ENCODE measurements at places on chromosomes 1 and 21. TPM values are rescaled to one million over a fixed set of nuclear protein-coding genes. Genes with fewer than 3 reads are reported as not detected.

GRCh38 chr21:15057285-15057684, 7.5 kb downstream of the NRIP1 start:
- no peak for DNase-seq

- no peak for DNase-seq
These were observed 41.2 kb upstream of the TTC22 start for GRCh38 chr1:54842206-54842915.

GRCh38 chr1:204441558-204441957, 29.9 kb upstream of the PPP1R15B start:
- DNase-seq = no peak

DNA sequence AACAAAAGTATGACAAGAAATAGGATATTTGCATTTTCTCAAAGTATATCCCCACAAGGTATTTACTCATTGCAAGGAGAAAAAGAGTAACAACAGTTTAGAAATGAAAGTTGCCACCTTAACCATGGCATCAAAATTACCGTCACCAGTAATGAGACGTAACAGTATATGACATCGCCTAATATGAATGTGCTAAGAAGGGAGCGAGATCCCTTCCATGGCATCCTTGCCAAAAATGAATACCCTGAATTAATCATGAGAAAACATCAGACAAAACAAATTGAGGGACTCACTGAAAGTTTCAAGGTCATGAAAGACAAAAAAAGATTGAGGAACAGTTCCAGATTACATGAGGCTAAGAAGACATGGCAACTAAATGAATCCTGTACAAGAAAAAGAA, 78.9 kb upstream of the MROH9 start:
- DNase-seq = no peak

GRCh38 chr1:61808968-61809367, 66.7 kb downstream of the PATJ start:
- DNase-seq = no peak

The COL24A1 gene
- total RNA-seq = not detected

The ACTL8 gene
- not detected for total RNA-seq

DNA sequence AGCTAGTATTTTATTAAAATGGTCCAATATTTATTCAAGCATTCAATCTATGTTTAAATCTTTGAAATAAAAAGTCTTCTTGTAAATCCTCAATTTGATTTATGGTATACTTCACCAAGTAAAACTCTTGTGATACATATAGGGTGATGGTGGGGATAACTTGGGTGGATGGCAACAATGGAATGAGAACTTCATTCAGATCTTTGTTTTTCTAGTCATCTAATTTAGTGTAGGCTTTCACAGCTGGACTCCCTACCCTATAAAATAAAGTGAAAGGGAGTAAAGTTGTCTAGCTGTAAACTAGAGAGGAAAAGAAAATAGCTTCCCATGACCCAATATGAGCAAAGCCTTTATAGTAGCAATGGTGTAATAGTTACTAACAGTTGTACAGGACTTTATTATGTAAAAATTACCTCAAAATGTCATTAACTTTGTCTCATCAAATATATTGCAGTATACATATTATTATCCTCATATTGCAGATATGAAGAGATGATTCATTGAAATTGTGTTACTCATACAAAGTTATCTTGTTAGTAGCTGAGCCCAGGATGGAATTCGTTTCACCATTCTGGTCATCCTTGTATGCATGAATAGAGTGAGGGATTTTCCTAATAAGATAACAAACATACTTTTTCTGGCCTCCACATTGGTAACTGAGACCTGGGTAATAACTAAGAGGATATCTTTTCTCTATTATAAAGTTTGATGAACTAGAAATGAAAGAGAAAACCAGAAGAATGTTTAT, 1377.7 kb upstream of the ADGRL4 start:
- no peak for DNase-seq

The CDKN2C gene
- 40.2 TPM for total RNA-seq

DNA sequence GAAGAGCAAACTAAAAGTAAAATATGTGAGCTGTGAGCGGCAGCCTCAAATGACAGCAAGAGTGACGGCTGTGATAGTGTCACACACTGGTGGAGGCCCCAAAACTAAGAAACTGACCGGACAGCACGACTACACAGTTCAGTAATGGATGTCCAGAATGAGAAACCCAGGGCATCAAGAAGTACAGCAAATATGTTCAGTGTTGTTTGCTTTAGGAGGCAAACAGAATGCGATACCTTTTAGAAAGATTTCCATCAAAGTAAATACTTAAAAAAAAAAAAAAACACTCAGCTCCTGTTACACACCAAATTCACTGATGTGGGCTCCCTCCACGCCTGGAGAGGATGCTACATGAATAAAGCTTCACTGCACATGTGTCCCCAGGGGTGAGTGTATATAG, 1.1 kb upstream of the PKP1 start:
- DNase-seq = no peak

DNA sequence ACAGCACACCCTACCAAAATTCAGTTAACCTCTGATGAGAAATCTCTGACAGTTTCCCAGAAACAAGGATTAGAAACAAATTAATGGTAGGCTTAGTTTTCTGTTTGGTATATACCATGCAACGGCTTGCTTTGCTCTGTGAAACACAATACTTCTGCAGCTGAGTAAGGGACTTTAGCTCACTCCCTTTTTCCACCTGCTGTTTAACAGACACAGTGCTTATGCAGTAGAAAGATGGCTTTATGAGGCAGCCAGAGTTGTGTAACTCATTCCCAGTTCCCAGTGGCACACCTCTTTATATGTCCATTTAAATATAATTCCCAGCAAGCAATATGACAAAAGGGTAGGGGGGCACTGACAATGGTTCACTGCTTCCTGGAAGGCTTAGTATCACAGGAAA, 124.0 kb downstream of the PIGK start:
- no peak for DNase-seq

DNA sequence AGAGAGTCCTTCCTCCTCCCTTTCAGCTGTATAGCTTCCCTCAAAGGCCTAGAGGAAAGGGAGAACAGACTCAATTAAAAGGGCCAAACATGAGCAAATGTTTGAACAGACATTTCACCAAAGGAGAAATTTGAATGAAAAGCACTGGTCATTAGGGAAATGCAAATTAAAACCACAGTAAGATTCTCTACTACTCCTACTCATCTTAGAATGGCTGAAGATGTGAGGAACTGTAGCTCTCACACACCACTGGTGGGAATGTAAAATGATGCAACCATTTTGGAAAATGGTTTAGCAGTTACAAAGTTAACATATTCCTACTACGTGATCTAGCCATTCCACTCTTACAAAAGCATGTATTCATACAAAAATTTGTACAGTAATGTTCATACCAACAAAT, 253.0 kb upstream of the HOOK1 start:
- DNase-seq = no peak

GRCh38 chr1:202698276-202698675, 12.0 kb downstream of the SYT2 start:
- no peak for DNase-seq

The KIRREL1 gene
- 31.4 TPM for total RNA-seq

- DNase-seq = no peak
These were observed 550 bp upstream of the PTBP2 start for GRCh38 chr1:96721053-96721415.

The ATP6V1G3 gene
- total RNA-seq = not detected

DNA sequence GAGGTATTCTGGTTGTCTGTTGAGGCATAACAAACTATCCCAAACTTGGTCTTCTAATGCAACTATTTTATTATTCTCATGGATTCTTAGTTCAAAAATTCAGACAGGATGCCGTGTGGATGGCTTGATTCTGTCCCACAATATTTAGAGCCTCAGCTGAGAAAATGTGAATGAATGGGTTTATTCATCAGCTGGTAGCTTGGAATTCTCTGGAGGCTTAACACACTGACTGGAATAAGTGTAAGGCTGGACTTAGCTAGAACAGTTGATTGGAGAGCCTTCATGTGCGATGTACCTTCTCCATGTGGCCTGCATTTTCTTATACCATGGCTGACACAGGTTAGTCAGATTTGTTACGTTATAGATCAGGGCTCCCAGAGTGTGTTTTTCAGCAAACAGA, 30.8 kb downstream of the TNNI3K start:
- DNase-seq = no peak

The ZMYND12 gene
- total RNA-seq = 0.83 TPM

DNA sequence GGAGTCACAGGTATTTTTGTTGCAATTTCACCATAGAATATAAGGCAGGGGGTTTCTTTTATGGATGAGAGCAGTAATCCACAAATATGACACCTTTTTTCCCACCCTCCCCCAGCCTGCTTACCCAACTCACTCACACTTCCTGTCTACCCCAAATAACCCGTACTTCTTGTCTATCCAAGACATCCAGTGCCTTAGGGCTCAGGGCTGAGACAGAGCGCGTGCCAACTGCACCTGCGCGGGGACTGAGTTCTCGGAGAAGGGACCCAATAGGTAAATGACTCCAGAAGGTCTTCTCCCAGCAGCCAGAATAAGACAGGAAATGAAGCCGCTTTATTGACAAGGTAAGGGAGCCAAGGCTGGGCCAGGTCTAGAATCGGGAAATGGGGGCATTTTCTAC, 369.1 kb downstream of the SIPA1L2 start:
- no peak for DNase-seq

DNA sequence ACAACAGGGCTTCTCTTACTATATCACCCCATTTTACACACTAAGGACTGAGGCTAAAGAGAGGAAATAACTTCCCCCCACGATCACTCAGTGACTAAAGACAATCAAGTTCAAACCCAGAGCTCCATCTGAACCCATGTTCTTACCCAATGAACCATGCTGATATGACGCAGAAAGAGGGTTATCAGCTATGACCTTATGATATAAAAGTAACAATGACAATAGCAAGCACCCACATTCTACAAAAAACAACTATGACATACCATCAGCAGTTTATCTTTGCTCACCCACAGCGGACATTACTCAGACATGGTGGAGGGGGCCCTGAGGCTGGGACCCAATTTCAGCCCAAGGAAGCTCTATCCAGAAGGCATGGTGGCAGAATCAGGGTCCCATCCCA, 75.7 kb downstream of the PTPN14 start:
- DNase-seq = no peak

The EVA1B gene
- 11.2 TPM for total RNA-seq

GRCh38 chr1:230905733-230906132, 37.4 kb upstream of the C1orf198 start:
- no peak for DNase-seq
